Upper lobe of right lung (tissue), 1 donor: ENCODE measurements at places on chromosomes 1 and 21. TPM values are rescaled to one million over a fixed set of nuclear protein-coding genes. Genes with fewer than 3 reads are reported as not detected.
A peak's percentile ranks its signal among the peaks of the same experiment; 100 is the strongest.

- DNase-seq: peak; percentile 82
Measured at GRCh38 chr1:235503403-235504121, 690 bp downstream of the B3GALNT2 start.

DNA sequence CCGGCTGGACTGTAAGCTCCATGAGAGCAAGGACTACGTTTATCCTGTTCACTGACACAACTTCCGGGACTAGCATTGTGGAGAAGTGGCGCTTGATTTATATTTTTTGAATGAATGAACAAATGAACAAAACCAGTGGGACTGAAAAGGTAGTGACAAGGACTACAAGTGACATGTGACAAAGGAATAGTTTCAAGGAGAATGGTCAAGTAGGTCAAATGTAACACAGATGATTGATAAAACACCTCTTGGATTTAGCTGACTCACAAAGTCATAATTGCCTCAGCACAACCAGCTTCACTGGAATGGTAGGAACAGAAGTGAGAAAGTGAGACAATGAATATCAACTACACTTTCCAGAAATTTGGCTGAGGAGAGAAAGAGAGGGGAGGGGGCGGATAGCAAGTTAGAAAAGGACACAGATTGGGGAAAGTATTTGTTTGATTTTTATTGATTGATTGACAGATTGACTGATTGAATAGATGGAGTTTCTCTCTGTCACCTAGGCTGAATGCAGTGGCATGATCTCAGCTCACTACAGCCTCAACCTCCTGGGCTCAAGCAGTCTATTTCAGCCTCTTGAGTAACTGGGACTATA is 14.2 kb downstream of the MTF1 start:
- DNase-seq: no peak

DNA sequence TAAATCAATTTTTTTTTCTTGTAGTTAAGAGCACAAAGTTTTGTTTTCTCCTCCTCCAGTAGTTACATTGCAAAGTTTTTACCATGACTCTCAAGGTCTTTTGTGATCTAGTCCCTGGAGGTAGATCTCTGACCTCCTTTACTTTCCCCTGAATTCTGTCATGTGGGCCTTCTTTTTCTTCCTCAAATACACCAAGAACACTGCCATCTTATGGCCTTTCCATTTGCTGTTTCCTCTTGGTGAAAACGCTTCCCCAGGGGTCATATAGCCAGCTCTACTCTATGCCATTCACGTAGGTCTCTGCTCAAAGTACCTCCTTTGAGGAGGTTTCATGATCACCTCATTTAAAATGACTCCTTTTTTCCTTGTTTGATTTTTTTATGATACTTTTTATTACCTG is 2.7 kb downstream of the DDX20 start:
- no peak for DNase-seq

- no peak for DNase-seq
Measured at GRCh38 chr1:177206831-177207355, 36.1 kb downstream of the BRINP2 start.

DNA sequence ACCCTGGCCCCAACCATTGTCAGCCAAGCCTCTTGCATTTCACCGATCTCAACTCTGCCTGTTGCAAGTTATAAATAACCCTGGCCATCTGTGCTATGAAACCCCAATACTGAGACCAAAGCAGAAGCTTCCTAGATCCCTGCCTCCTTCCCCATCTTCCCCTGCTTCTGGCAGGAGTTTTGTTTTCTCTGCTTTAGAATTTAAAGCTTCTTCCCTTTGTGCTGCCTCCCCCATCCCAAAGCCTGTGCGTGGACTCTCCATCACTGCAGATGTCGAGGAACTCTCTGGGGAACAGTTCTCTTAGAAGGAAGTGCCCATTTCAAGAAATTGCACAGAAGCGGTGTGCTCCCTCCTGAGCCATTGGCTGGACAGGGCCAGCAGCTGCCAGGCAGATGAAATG is 17.4 kb upstream of the MYOG start:
- no peak for DNase-seq

DNA sequence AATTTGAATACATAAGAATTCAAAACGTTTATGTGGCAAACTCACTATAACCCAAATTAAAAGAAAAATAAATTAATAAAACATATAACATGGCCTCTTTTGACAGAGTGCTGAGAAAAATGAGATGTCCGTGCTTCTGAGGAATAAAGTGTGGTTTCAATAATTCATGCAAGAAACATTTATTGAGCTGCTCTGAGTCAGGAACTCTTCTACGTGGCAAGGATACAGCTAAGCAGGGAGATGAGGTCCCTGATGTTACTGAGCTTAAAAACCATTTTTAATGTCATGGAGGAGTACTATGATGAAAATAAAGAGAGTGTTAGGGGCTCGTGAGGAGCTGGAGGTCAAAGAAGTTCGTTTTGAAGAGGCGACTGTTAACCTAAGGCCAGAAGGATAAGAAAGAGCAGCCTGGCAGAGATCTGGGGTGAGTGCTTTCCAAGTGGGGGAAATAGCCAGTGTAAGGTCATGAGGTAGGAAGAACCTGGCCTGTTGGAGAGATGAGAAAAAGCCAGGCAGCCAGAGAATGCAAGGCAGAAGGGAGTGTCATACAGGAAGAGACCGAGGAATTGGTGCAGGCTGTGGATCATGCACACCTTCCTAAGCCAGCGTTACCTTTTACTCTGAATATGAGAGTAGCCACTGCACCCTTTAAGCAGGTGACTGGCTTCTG is 182.2 kb upstream of the DUSP10 start:
- no peak for DNase-seq

- no peak for DNase-seq
Measured at GRCh38 chr1:239982762-239983161, 108.9 kb upstream of the FMN2 start.

- DNase-seq: peak; percentile 54
Measured at GRCh38 chr1:158077411-158078256, 84.2 kb downstream of the KIRREL1 start.

OR2M3 gene
- total RNA-seq: not detected

HES2 gene
- 5.7 TPM for total RNA-seq

TRIM46 gene
- 0.43 TPM for total RNA-seq

IL19 gene
- not detected for total RNA-seq

TRIM63 gene
- 0.46 TPM for total RNA-seq

SPRR3 gene
- not detected for total RNA-seq
